Fibroblast of skin of left biceps (primary cell): ENCODE measurements at places on chromosomes 2 and 18.

GRCh38 chr2:235594041-235594440 lies 100.2 kb downstream of the AGAP1 start:
- DNase-seq = peak; percentile 44

GRCh38 chr2:168503901-168504300 lies 47.8 kb downstream of the CERS6 start:
- no peak for DNase-seq

DNA sequence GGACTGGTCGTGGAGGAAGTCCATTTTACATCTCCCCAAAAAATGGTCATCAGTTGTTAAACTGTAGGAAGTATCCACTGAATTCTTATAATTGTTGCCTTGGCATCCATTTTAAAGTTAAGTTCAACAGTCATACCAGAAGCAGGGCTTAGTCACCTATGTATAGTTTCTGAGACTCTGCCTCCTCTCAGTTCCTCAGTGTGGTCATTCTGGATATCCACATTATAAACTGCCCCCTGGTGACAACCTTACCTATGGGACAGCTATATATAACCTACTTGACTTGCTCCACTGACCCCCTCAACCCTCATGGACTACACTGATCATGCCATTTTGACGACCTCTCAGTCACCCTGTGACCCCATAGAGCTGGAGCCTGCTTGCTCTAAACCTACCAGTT lies 617.0 kb downstream of the LRP1B start:
- DNase-seq = no peak

GRCh38 chr2:182870227-182870626 lies 3.8 kb upstream of the FRZB start:
- no peak for DNase-seq

DNA sequence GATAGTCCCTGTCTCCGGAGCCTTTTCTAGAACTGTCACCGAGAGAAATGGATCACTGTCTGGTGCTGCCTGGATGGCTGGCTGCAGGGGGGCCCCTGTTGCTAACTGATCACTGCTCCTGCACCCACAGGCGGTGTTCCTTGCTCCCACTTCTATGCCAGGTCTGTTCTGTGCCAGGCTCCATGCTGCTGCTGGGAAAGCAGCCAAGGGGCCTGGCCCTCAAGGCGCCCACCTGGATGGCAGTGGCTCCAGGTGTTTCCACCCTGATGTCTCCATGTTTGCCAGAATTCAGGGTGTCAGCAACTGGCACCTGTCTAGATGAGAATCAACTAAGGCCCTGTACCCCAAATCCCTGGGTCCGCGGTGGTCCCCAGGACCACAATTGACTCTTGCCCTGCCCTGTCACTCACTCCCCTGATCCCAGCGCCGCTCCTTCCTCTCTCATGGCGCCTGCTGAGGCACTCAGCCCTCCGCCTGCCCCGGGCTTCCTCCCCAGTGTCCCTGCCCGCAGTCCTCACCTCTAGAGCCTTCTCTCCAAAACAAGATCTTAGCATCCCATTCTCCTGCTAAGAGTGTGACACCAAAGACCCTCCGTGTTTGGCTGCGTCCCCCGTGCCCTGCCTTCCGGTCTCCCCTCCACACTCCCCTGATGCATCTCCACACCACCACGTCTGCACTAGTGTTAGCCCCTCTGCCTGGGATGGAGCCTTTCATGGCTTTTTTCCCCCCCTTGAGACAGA lies 72.5 kb upstream of the OTOF start:
- no peak for DNase-seq

GRCh38 chr2:10846110-10846861 lies 33.7 kb upstream of the PDIA6 start:
- no peak for DNase-seq

GRCh38 chr2:62320657-62321357 lies 124.9 kb downstream of the B3GNT2 start:
- no peak for DNase-seq

GRCh38 chr2:159144776-159145614 lies 141.5 kb downstream of the WDSUB1 start:
- no peak for DNase-seq

- no peak for DNase-seq
Measured at GRCh38 chr2:75799859-75800258, 89.1 kb upstream of the GCFC2 start.

GRCh38 chr2:126413079-126413478 lies 242.9 kb upstream of the GYPC start:
- DNase-seq = no peak

- no peak for DNase-seq
Measured at GRCh38 chr18:22552899-22553460, 135.3 kb upstream of the CTAGE1 start.

DNA sequence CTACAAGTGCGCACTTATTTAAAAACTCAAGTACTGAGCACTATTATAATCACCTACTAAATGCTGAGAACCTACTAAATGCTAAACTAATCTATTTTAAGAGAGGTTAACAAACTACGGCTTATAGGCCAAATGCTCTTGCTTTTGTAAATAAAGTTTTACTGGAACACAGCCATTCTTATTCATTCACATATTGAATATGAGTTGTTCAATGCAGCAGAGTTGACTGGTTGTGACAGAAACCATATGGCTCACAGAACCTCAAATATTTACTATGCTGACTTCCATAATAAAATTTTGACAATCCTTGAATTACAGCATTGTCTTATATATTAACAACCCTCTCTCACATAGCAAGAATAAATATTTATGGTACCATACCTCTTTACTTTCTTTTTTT lies 103.2 kb downstream of the ZNF521 start:
- DNase-seq = no peak

DNA sequence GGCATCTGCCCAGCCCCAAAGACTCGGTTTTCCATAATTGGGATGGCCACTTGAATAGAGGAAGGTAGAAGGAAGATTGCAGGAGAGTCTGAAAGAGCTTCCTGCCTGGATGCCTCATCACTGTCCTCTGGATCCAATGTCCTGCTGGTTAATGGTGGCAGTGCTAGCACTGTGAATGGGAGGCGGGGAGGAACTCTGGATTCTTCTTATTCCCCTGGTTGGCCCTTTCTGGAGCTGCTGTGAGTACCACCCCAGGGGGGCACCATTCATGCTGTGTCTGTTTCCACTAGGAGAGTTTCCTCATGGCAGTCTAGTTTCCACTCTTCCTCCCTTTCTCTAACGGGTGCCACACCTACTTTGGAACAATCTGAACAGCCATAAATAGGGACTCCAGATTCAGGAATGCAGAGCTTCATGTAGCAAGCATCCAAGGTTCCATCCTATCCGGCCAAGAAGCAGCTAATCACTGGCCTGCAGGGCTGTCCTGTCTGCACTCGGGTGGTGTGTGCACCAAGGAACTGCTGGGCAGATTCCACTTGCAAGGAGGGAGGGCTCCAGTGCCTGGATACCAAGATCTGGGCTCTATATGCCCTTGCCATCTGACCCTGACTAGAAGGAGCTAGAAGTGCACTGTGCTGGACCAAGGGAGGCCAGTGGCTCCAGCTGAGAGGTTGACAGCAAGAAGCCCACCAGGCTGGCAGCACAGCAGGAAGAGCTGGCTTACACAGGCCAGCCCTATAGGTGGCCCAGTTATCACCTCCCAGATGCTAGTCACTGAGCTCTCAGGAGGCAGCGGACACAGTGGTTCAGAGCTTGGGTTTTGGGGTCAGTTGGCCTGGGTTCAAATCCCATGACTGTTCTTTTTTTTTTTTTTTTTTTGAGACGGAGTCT lies 4.6 kb upstream of the ATOH8 start:
- DNase-seq = no peak

DNA sequence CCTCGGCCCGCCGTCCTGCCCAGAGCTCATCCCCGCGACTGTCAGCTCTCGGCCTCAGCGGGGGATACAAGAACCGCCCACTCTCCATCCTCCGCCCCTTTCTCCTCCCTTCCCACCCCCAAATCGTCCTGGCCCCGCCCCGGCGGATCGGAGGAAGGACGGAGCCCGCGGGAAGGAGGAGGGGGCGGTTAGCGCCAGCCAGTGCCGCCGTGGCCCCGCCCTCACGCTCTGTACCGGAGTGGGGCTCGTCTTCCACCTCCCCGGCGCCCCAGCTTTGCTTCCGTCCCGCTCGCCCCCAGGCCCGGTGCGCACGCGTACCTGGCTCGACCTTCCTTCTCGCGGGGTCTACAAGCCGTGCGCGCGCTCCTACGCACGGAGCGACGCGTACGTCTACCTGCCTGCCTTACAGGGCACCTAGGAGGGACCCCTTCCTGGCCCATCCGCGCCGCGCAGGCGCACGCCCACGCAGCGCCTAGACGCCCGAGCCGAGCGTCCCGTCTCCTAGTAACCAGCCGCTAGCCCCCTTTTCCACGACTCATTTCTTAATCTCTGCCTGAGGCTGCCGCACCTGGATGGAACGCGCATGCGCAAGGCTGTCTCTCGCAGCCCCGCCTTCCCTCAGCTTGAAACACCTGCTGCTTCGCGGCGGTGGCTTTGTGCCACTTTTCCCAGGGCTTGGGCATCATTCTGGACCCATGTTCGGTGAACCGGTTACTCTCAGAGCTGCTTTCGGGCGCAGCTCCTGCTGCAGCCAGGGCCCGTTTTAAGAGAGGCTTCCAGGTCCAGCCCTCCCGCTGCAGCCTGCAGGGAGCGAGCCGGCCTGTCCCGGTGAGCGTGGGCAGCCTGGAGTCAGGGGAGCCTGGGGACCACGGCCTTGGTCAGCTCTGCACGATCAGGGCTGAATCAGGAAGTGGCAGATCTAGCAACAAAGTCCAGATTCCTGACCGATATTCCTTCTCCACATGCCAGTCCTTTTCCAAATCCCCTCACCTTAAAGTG lies at the start of gene C2orf15:
TSS of gene C2orf15 (plus strand) at position 598 of the 999 bp plus-strand sequence. CDS start 8,852 bp downstream, outside the sequence.
- DNase-seq = no peak

DNA sequence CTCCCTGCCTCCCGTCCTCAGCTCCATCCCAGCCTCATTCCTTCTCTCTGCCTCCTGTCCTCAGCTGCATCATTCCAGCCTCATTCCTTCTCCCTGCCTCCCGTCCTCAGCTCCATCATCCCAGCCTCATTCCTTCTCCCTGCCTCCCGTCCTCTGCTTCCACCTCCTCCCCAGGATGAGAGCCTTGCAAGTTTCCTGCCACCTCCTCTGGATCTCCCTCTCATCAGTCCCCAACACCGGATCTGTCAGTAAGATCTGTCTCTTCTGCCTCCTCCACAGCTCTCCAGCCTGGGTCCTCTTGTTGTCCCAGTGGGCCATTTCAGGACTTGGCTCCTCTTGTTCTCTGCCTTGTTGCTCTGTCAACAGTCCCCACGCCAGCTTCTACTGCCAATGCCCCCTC lies 130.9 kb downstream of the NDUFA10 start:
- no peak for DNase-seq

- no peak for DNase-seq
Measured at GRCh38 chr18:60981682-60982328, 351.4 kb upstream of the CDH20 start.

- no peak for DNase-seq
Measured at GRCh38 chr2:27245626-27246025, 17.2 kb downstream of the SLC30A3 start.

GRCh38 chr18:12010187-12010802 lies 29.0 kb downstream of the IMPA2 start:
- no peak for DNase-seq

DNA sequence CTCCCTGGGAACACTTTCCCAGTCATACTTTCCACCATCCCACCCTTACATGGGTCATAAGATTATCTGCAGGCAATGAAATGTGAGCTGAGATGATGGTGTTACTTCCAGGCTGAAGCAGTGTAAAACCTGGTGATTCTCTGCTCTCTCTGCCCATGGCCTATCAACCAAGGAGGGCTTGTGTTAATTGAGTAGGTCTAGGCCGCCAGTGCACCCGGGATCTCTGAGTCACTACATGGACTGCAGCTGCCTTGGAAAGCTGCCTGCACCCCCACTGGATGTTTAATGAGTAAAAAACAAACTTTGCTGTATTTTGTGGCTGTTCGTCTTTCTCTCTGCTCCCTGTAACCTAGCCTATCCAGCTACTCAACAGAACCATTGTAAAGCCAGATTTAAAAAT lies 451.7 kb upstream of the SMIM21 start:
- DNase-seq = no peak

DNA sequence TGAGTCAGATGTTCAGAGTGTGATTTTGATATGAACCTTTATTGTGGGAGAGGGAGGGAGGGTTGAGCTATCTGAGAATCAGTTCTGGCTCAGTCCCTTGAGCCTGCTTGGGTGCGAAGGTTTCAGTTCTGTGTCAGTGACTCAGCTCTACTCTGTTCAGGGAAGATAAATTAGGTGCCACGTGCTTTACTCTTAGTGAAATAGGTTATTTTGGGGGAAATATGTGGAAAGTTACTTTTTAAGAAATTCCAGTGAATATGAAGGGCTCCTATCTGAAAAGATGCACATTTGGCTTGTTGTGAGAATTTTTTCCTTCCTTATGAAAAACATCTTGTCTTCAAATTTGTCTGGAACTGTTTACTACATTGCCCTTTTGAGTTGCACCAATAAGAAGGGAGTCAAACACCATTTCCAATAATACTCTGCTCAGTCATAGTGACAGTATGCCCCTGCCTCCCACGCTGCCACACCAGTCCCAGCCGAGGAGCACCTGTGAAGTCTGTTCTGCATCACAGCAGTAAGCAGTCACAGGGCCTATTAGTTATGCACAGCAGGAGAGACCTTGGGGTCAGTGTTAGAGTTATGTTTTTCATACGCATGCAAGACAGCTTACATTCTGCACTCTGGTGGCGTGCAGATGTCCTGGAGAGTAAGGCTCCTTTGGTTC lies 32.8 kb upstream of the DNAH7 start:
- DNase-seq = no peak

GRCh38 chr2:184921676-184922075 lies 323.3 kb downstream of the ZNF804A start:
- DNase-seq = no peak

GRCh38 chr2:238505892-238506280 lies 79.2 kb downstream of the ASB1 start:
- no peak for DNase-seq

- DNase-seq = no peak
Measured at GRCh38 chr2:86038291-86039081, 67.2 kb downstream of the POLR1A start.

DNA sequence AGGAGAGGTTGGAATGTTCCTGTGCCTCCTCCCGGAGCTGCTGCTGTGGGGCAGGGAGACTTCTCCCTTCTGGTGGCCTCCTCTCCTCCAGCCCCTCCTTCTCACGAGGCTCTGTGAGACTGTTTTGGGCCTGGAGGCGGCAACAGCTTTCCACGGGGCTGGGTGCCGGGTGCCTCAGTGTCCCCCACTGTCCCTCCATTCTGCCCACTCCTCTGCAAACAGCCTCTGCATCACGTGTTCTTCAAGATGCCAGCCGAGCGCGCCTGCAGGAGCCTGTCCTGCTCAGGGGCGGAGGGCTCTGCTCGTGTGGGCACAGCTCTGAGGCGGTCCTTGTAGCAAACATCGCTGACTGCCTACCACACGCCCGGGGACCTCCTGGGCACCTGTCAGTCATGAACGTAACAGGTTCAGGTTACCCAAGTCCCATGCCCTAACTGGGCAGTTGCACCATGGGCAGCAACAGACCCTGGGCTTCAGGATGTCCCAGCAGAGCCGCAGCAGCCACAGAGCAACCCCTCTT lies 70.8 kb downstream of the RRM2 start:
- DNase-seq = no peak
